GM23338 (cell line): ENCODE measurements at places on chromosomes 2 and 18.

- no peak for DNase-seq
These were observed 14.3 kb upstream of the ANKRD53 start for GRCh38 chr2:70964133-70964532.

GRCh38 chr2:19529677-19530076 is 171.3 kb upstream of the OSR1 start:
- DNase-seq = no peak

GRCh38 chr2:149902081-149902480 is 314.5 kb upstream of the MMADHC start:
- DNase-seq = no peak

- DNase-seq = no peak
These were observed 52.9 kb upstream of the APCDD1 start for GRCh38 chr18:10401521-10401920.

DNA sequence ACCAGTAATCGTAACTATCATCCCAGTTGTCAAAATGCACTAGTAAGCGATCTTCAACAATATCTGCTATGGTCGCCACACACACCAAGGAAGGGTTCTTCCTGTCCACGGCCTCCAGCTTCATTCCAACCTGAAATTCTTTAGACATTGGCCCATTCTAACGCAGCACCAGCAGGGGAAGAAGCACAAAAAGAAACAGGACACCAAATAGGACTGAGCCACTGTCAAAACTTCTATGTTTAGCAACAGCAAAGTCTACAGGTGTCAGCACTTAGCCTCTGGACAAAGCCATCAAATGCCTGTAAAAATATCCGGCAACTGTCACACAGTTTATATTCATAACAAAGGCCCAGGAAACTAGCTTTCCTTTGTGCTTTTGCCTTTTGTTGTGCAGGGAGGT is 175.0 kb downstream of the L3MBTL4 start:
- DNase-seq = peak; percentile 37

- no peak for DNase-seq
These were observed 23.0 kb downstream of the CYTIP start for GRCh38 chr2:157420771-157421323.

- no peak for DNase-seq
These were observed 228.3 kb upstream of the FOSL2 start for GRCh38 chr2:28164280-28164801.

- peak; percentile 86 for DNase-seq
These were observed 42.2 kb downstream of the THNSL2 start for GRCh38 chr2:88212251-88212790.

- DNase-seq = no peak
These were observed 653.0 kb upstream of the CHAC2 start for GRCh38 chr2:53114582-53114981.

DNA sequence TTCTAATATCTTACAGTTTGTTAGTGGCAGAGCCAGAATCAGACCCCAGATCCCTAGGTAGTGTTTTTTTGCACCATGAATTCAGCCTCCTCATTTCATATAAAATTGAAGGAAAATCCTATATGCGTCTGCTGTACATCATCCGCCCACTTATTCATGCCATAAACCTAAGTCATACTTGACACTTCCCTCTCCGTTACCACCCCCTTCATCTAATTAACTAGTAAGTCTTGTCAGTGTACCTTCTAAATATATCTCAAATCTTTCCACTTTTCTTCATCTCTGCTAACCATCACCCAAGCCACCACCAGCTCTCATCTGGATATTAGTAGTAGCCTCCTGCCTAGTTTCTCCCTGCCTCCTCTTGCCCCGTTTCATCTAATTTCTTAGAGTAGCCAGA is 248.7 kb upstream of the SIX3 start:
- no peak for DNase-seq

DNA sequence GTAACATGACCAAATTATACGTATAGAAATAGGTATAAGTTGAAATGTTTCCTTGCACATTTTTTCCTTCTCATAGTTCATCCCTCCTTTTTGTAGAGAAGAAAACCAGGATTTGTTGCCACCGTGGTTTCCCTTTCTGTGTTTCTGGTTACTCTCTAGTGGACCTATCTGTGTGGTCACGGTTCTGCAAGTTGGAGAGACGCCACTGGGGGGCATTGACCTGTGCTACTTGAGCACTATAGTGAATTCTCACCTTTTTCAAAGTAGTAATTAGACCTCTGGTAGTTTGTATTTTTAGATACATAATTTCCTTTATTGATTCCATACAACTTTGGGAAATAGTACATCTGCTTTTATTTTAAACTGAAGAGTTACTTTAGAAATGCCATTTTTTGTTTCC is 444.8 kb downstream of the PTPRM start:
- peak; percentile 65 for DNase-seq

DNA sequence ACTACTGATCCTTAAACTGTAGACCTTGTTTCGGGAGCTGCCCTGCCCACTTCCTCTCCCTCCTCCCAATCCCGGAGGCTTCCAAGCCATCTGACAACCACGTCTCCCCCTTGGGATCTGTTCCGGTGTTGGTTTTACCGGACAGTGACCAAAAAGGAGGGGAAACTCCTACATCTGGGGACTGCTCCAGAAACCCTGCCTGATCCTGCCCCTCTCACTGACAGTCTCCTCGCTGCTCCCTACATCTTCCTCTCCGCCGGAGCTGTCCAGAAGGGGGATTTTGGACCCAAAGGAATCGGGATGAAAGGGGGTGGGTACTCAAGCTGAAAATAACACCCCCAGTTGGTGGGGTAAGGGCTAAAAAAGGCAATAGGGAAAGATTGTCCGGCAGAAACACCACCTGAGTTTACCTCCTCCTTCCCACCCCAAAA is 1.5 kb downstream of the INO80D start:
- peak; percentile 91 for DNase-seq
